ENCODE measurements at places on chromosomes 7 and 10.
A peak's percentile ranks its signal among the peaks of the same experiment; 100 is the strongest.

DNA sequence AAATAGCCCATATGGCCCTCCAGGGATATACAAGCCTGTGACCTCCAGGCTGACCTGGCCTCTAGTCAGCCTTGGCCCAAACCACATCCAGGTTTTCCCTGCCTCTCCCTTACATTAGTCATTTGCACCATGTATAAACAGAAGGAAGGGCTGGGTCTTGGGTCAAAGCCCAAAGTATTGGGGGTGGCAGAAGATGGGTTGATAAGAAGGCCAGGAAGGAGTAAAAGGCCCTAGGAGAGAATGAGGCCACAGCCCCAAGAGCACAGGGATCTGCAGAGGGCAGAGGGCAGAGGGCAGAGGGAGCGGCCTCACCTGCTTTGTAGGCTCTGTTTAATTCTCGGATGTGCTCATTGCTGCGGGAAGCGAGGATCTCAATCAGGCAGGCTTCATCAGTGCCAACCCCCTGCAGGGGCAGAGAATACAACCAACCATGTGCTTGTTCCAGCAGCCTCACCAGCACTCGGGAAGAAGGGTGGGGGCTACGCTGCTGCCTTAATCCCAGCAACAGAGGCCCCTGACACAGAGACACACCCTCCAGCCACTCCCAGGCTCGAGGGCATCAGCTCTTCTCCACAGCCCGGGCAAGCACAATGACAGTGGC lies 31.3 kb downstream of the PLAC9 start:
- peak; percentile 62 for DNase-seq

- no peak for DNase-seq
Observed at GRCh38 chr7:4439444-4439843, 242.7 kb upstream of the FOXK1 start.

DNA sequence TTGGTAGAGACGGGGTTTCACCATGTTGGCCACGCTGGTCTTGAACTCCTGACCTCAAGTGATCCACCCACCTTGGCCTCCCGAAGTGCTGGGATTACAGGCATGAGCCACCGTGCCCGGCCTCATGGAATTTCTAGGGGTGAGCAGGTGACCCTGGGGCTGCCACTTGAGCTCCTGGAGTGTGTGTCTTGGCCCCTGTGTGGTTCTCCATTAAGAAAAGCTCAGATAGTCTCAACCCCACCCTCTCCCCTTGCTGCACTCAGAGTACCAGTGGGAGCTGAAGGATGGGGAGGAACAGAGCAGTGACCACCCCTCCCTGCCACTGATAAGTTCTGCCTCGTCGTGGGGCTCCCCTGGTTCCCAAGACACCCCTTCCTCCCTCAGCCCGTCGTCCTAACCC lies 45.3 kb downstream of the RCC1L start:
- DNase-seq = no peak

- no peak for DNase-seq
Observed at GRCh38 chr10:22541900-22542299, 172.5 kb downstream of the PIP4K2A start.

DNA sequence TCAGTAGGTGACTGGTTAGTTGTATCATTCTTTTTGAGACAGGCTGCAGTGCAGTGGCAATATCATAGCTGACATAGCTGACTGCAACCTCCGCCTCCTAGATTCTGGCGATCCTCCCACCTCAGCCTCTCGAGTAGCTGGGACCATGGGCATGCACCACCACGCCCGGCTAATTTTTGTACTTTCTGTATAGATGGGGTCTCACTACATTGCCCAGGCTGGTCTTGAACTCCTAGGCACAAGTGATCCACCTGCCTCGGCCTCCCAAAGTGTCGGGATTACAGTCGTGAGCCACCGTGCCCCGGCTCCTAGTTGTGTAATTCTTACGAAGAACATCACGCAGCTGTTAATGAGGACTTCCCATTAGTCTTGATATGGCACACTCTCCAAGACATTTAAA lies 123.4 kb upstream of the VKORC1L1 start:
- DNase-seq = no peak

GRCh38 chr10:10647331-10647730 lies 370.3 kb upstream of the CELF2 start:
- no peak for DNase-seq

- DNase-seq = no peak
Observed at GRCh38 chr7:89738549-89738948, 415.7 kb upstream of the STEAP1 start.

DNA sequence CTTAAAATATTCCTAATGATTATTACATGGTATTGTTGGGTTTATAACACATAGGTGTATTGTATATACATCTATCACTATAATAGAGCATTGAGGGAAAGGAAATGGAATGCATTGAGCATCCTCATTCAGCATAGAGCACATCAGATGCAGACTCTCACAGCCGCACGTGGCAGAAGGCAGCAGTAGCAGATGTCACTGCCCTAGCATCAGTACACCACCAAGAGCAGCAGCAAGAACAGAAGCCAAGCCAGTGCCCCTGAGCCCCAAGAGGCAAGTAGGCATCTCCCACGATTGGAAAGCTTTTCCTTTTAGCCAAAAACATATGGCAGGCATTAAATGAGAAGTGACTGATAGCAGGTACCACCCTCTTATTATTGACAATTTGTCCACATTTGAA lies 510.0 kb downstream of the TNS3 start:
- no peak for DNase-seq

DNA sequence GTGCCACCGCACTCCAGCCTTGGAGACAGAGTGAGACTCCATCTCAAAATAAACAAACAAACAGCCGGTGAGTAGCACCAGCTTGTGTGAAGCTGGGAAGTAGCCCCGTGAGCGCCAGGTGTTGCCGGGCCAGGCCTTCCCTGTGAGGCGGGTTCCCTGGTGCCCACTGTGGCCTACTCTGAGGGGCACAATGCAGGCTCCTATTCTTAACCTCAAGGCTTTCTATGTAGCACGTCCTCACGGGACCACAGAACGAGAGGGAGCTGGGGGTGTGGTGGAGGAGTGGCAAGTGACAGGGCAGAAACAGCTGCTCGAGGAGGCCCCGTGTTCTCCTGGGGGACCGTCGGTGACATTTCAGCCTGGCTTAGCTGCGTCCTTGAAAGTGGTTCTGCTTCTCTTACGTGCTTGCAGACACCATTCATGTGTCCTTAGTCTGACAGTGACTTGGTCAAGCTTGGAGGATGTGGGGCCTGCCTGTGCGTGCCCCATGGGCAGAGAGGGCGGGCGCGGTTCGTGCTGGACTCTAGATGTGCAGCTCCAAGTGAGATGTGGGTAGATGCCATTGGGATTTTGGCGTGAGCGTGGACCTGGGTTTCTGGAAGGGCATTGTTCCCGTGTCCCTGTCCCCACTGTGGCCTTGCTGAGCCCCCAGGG lies 116.6 kb downstream of the NKX6-2 start:
- DNase-seq = no peak

- no peak for DNase-seq
Observed at GRCh38 chr10:87506956-87507355, 2.3 kb downstream of the MINPP1 start.

GRCh38 chr10:47384148-47384921 lies at the start of gene ZNF488:
ZNF488 (minus strand) TSS chr10:47384293; CDS start chr10:47368829, 15,464 bp downstream.
- peak; percentile 97 for DNase-seq

DNA sequence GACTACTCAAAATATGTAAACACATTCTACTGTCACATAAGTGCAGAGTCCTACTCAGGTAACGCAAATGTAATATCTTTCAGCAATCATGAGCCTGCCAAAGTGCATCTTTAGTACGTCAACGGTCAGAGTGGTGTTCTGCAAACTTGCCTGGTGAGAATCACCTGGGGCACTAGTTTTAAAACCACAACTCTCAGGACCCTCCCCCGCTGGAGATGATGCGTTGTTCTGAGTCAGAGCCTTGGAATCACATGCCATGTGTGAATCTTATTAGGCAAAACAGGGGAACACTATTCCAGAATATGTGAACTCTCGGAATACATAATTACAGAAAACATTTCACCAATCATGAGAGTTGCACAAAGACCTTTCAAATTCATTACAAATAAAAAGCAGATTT lies 115.7 kb downstream of the TPK1 start:
- DNase-seq = no peak

Measured in AG08395 (cell line).